Memory B cell (primary cell): ENCODE measurements at places on chromosomes 3 and 15.

DNA sequence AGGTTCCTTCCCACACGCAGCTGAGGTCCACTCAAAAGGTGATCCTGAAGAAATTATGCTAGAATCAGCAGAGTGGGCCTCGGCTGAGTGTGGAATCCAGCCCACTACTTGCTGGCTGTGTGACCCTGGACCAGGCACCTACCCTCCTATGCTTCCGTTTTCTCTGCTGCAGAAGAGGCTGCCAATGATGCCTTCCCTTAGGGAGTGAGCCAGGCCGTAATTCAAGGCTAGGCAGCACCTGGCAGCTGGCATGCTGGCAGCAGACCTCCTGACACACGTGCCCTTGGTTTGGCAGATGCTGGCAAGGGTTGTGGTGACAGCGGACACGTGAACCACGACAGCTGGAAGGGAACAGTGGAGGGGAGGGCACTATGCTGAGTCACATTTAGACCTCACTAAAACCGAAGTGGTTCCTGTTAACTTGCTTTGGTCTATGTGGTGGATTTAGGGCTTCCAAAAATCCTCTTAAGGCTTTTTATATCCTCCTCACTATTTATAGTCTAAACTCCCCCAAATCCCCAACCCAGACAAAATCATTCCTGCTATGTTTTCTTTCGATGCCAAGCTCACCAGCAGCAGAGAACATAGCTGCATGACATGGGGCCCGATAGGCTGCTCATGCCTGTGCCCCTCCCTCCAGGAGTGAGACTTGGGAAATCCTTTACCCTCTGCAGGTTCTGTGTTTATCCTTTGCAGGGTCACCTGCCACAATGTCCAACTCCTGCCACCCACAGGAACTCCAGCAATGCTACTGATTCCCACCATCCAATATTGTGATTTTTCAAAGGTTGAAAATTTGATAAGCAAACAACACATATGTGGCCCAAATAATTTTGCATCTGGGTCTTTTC lies 10.6 kb upstream of the PCSK6 start:
- no peak for DNase-seq

DNA sequence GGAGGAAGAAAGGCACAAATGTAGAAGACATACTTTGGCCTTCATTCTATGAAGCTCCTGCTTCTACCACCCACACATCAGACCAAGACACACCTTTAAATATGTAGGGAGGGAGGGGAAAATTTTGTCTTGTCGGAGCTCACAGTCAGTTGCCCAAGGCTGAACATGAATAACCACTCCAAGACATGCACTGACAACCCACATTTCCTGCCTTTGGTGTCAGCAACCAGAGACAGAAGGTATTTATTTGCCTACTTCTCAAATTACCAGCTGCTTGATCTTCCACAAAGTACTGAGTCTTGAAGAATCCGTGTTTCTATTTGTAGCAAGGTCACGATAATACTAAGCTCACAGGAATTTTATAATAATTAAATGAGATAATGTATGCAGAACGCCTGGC lies 169.7 kb downstream of the KCNMB2 start:
- DNase-seq: no peak

GRCh38 chr3:127770671-127771355 lies 51.5 kb downstream of the MGLL start:
- no peak for DNase-seq

DNA sequence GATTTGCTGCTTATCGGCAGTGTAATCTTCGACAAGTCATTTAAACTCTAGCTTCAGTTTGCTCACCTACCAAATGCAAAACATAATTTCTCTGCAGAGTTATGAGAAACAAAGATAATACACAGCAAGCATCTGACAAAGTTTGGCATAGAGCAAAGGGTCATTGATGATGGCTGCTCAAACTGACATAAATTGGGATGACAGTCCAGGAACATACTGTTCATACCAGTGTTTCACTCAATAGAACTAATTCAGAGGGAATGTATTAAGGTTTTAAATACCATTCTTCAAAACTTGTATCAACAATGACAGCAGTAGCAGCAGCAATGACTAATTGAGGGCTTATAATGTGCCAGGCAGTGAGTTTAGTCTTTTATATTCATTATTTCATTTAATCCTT lies 137.6 kb downstream of the SPATA16 start:
- no peak for DNase-seq

DNA sequence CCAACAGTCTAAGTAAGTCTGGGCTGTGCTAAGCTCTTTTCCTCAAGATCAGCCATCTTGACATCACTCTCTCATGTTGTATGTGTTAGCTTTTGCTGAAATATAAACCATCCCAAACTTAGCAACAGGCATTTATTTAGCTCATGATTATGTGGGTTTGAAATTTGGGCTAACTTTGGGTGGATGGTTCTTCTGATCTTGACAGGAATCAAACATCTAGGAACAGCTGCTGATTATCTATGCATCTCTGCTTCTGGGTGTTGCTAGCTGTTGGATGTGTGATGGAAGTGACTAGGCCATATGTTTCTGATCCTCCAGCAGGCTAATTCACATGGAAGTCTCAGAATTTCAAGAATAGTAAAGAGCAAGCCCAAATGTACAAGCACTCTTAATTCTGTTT lies 615.2 kb upstream of the TGFBR2 start:
- no peak for DNase-seq

GRCh38 chr3:21517184-21517583 lies 233.8 kb downstream of the ZNF385D start:
- no peak for DNase-seq

DNA sequence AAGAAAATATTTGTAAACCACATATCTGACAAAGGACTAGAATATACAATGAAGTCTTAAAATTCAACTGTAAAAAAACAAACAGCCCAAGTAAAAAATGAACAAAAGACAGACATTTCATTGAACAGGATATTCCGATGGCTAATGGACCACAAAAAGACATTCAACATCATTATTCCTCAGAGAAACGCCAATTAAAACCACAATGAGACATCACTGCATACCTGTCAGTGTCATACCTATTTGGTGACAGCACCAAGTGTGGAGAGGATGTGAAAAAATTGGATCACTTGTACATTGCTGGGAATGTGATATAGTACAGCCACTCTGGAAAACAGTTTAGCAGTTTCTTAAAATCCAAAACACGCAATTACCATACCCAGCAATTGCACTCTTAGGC lies 29.9 kb upstream of the TJP1 start:
- DNase-seq: no peak

DNA sequence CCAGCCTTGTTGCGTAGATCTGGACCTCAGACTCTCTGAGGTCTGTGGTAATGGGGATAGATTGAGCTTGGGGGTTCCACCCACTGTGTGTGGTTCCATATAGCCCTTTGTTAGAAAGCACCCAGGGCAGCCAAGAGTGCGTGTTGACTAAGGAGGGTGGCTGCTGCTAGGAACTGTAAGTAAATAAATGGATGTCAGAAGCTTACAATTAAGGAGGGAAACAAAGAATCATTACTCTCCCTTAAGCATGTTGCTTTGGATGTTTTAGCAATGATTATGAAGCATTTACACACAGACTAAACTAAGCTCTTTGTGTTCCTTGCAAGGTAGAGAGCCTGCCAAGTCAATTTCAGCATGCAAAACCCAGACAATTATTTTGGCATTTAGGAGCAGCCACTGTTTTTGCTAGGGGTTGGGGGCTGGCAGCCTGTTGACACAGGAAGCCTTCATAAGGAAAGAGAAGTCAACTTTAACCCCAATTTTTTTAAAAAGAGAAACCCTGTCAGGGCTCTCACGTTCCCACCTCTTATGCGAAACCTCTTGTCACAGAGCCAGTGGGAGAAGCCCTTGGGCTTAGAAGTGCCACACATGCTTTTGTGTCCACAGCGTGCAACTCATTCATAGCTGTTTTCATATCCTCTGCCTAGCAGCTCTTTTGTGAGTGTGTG lies 127.8 kb downstream of the CMSS1 start:
- no peak for DNase-seq

- DNase-seq: no peak
These were observed 30.6 kb upstream of the LPP start for GRCh38 chr3:188123170-188123905.

GRCh38 chr15:45224621-45225217 lies 27.3 kb upstream of the SLC28A2 start:
- no peak for DNase-seq

DNA sequence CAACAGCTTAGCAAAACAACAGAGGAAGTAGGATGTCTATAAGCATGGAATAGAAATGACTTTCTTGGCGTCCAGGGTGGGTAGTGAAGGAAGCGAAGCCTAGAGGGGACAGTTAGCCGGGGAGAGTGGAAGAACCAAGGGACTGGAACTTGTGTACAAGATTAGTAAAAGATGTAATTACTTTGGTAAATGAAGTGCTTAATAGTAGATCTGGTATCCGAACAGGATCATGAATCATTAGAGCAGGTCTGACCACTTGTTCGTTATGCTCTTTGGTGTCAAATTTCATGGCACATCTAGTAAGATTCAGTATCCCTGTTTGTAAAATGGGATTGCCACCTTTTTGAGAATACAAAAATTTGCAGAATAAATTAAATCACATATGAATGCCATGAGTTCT lies 112.5 kb upstream of the MLF1 start:
- no peak for DNase-seq

- DNase-seq: no peak
These were observed 201.4 kb upstream of the CTNNB1 start for GRCh38 chr3:40997711-40998519.

DNA sequence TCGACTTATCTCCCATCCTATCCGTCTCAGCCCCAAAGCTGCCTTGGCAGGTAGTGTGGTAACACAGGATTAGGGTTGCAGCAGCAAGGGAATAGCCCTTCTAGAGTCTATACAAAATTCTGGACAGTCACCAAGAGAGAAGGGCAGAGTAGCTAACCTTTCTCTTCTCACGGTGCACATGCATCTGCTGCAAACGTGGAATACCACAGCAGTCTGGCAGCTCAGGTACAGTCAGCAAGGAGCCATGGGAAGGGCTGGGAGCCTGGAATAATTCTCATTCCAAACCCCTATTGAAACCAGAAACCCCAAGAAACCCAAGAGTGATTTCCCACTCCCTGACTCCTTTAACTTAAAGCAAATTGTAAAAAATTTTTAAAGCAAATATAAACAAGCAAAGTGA lies 92.3 kb upstream of the THRB start:
- DNase-seq: no peak

- DNase-seq: no peak
These were observed 724.7 kb upstream of the ZNF385D start for GRCh38 chr3:22475665-22476240.

DNA sequence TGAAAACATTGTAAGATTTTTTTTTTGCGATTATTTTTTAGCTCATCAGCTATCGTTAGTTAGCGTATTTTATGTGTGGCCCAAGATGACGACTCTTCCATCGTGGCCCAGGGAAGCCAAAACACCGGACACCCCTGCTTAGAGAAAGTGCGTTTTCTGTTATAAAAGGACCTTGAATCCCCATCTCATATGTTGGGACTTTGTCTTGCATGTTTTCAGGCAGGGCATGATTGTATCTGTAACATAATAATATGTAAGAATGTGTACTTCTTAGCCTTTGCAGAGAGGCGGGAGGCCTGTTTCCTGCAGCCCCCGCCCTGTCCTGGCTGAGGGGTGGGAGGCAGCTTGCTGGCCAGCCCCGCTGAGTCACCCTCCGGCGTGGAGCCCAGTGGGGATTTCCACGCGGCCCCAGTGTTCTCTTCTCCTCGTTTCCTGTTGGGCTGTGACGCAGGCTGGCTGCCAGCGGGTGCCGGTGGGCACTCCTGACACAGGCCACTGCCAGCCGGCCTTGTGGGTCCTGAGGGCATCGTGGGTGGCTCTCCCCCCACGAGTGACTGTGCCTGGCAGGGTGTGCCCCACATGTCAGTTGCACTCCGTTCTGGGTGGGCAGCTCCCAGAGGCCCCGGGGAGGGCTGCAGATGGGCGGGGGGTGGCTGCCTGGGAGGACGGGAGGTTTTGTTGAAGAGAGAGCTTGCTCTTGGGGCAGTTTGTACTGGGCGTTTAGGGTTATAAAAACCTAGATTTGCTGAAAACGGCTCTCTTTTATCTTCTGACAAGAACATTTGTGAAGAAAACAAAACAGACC lies 55.6 kb downstream of the SMAD3 start:
- DNase-seq: peak; percentile 80

- no peak for DNase-seq
These were observed 422.3 kb upstream of the ROBO1 start for GRCh38 chr3:80190051-80190450.

- no peak for DNase-seq
These were observed 7.1 kb upstream of the FMN1 start for GRCh38 chr15:33201491-33202231.

- DNase-seq: no peak
These were observed 7.3 kb upstream of the TRPM1 start for GRCh38 chr15:31108836-31109235.

GRCh38 chr15:78651007-78651406 lies 10.0 kb upstream of the CHRNB4 start:
- DNase-seq: no peak

DNA sequence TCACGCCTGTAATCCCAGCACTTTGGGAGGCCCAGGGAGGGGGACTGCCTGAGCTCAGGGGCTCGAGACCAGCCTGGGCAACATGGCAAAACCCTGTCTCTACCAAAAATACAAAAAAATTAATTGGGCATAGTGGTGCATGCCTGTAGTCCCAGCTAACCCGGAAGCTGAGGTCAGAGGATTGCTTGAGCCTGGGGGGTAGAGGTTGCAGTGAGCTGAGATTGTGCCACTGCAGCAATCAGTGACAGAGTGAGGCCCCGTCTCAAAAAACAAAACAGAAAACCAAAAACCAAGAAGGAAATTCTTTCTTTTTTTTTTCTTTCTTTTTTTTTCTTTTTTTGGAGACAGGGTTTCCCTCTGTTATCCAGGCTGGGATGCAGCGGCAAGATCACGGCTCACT lies 3.5 kb downstream of the SPATA12 start:
- DNase-seq: no peak

DNA sequence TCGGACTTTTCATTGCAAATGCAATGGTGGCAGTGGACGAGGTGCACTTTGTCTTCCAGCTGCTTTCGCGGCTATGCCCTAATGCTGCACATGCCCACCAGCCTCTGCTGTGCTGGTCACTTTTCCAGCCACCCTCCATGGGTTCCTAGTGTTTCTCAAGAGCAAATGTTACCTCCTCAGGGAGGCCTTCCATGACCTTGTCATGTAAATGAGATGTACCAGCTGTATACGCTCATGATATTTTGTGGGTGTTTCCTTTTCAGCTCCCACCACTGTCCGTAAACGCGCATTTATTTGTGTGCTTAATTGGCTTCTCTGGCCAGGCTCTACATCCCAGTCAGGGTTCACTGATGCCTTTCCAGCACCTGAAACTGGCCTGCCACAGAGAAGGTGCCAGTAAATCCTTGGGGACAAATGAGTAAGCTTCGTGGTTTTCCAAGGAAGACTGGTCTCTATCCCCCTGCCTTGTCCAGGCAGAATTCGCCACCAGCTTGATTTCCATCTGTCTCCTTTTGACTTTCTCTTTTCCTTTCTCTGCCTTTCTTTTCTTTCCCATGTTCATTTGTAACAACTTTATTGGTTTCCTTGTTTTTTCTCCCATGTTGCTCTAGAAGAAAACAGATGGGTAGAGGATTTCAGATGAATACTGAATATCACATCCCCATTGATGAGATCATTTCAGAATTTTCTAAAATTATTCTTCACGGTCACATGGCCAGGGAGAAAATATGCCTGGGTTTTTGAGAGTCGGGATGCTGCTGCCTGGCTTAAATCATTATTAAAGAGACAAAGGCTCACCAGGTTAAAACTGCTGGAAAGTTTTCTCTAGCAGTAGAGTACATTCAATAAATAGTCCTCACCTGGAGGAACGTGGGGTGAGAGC lies 82.5 kb downstream of the CHST2 start:
- DNase-seq: no peak

GRCh38 chr3:151638555-151639417 lies 94.9 kb upstream of the AADACL2 start:
- DNase-seq: no peak

GRCh38 chr15:92580521-92580920 lies 75.1 kb downstream of the FAM174B start:
- no peak for DNase-seq

GRCh38 chr15:93617443-93617842 lies 528.4 kb upstream of the RGMA start:
- no peak for DNase-seq
